ENCODE measurements at places on chromosomes 2 and 18. TPM values are rescaled to one million over a fixed set of nuclear protein-coding genes. Genes with fewer than 3 reads are reported as not detected.
A peak's percentile ranks its signal among the peaks of the same experiment; 100 is the strongest.

DNA sequence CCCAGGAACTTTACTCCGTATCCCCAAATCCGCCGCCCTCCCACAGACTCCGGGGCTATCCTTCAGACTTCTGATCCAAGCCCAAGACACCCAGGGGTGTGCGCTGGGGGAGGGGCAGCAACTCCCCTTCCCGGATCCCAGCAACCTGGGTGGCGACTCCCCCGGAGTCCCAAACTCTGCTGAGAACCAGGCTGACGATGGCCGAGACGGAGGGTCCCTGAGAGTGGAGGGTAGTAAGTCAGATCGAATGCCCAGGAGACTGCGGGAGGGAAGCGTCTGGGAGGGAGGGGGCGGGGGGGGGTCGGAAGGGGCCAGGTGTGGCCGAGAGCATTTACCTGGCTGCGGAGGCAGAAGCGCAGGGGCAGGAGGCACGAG lies 7.0 kb upstream of the TNS1 start:
- no peaks in the 10 kb centered on the region for H3K36me3 ChIP-seq
- no peak for DNase-seq
- peaks cover 20% of the 10 kb centered on the region for H3K4me1 ChIP-seq
- no peaks in the 10 kb centered on the region for H3K27me3 ChIP-seq
- H3K4me3 ChIP-seq, result peak overlapping the region; percentile 5
- H3K27ac ChIP-seq, result peak overlapping the region; percentile 13

- no peak for DNase-seq
- no peak overlapping the region for H3K4me3 ChIP-seq
These were observed 223.5 kb downstream of the RNF152 start for GRCh38 chr18:61669320-61669719.

GRCh38 chr18:48740068-48740440 lies 201.2 kb downstream of the CTIF start:
- no peak overlapping the region for H3K27ac ChIP-seq
- no peaks in the 10 kb centered on the region for H3K27me3 ChIP-seq
- H3K4me1 ChIP-seq, result no peaks in the 10 kb centered on the region
- no peak overlapping the region for H3K4me3 ChIP-seq
- DNase-seq, result no peak
- H3K36me3 ChIP-seq, result no peaks in the 10 kb centered on the region

DNA sequence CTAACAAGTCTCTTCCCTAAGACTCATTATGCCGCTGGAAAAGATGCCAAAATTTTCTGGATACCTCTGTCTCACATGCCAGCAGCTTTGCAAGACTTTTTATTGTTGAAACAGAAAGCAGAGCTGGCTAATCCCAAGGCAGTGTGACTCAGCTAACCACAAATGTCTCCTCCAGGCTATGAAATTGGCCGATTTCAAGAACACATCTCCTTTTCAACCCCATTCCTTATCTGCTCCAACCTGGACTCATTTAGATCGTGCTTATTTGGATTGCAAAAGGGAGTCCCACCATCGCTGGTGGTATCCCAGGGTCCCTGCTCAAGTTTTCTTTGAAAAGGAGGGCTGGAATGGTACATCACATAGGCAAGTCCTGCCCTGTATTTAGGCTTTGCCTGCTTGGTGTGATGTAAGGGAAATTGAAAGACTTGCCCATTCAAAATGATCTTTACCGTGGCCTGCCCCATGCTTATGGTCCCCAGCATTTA lies 26.3 kb downstream of the DHRS9 start:
- no peak overlapping the region for H3K4me3 ChIP-seq
- H3K36me3 ChIP-seq, result no peaks in the 10 kb centered on the region
- H3K4me1 ChIP-seq, result no peaks in the 10 kb centered on the region
- H3K27ac ChIP-seq, result no peak overlapping the region
- H3K27me3 ChIP-seq, result no peaks in the 10 kb centered on the region
- DNase-seq, result no peak

DNA sequence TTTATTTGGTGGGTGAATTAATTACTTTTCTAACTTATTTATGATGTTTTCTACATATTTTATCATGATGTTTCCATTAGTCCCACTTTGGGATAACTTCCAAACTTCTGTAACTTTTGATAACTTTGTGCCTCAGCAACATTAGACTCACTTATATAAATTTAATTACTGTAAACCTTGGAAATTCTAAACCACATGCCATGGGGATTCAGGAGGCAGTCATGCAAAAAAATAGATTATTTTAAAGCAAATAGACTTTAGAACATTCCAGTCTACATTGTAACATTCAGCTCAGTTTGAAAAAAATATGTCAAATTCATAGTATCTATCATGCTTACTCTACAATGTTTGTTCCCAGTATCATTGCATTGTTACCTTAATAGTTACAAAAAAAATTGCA lies 728.5 kb upstream of the NRXN1 start:
- H3K4me3 ChIP-seq, result no peak overlapping the region
- DNase-seq, result no peak
- H3K27ac ChIP-seq, result no peak overlapping the region
- H3K27me3 ChIP-seq, result no peaks in the 10 kb centered on the region
- H3K4me1 ChIP-seq, result no peaks in the 10 kb centered on the region

DNA sequence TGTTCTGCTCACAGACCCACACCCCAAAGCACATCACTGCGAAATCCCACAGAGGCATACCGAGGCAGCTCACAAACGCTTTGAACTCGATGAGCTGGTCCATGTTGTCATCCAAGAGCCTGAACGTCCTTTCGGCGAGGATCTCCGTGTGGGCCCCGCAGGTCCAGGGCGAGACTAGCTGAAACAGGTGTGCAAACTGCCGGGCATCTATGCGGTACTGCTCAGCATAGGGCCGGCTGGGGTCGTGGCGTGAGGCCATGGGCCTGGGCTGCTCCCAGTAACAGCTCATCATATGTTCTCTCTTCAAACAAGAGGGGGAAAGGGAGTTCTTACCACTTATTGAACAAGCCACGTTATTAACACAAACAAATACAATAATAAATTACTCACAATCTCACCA lies 20.1 kb downstream of the RPL31 start:
- peaks cover 4% of the 10 kb centered on the region for H3K36me3 ChIP-seq
- no peak overlapping the region for H3K27ac ChIP-seq
- H3K4me1 ChIP-seq, result no peaks in the 10 kb centered on the region
- H3K27me3 ChIP-seq, result no peaks in the 10 kb centered on the region
- H3K4me3 ChIP-seq, result no peak overlapping the region

DNA sequence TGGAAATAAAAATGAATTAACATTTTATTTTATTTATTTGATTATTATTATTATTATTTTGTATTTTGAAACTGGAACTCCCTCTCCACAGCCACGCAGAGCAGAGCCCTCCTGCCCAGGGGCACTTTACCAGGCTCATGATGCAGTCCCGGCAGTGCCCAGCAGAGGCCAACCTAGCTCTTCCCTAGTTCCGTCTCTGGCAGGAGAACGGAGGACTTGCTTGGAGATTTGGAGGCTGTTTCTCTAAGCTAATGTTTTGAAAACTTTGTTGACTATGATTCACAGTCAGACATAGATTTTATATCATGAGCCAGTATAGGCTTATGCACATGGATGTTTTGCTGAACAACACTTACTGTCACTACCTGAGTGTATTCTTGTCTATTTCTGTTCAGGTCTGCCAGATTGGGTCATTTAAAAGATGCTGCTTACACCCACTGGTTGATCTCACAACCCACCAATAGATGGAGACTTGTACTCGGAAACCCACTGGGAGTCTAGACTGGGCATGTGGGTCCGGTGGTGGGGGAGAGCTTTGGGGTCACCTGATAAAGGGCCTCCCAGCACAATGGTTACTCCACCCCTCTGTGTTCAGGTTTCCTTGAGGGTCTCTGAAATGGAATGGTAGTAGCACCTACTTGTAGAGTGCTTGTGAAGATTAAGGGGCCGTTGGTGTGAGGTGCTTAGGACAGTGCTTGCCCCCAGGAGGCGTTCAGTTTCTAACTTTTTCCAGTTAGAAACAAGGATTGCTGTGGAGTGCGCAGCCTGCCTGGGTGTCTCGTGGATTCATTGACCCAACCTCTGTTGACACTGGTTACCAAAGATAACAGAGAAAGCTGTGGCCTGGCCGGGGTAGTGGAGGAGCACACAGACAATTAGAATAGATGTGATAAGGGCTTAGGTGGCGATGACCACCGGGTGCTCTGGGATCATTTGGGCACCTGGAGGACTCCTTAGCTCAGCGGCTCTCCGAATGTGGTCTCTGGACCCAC lies 177.3 kb downstream of the HAUS1 start:
- H3K27ac ChIP-seq, result no peak overlapping the region
- H3K4me1 ChIP-seq, result no peaks in the 10 kb centered on the region
- no peaks in the 10 kb centered on the region for H3K36me3 ChIP-seq
- peak; percentile 59 for DNase-seq
- no peaks in the 10 kb centered on the region for H3K27me3 ChIP-seq

GRCh38 chr2:230903231-230904150 lies 21.6 kb downstream of the GPR55 start:
- no peak overlapping the region for H3K27ac ChIP-seq
- no peak overlapping the region for H3K4me3 ChIP-seq
- no peaks in the 10 kb centered on the region for H3K27me3 ChIP-seq
- no peaks in the 10 kb centered on the region for H3K4me1 ChIP-seq

The BCL11A gene
- total RNA-seq, result 14.3 TPM

DNA sequence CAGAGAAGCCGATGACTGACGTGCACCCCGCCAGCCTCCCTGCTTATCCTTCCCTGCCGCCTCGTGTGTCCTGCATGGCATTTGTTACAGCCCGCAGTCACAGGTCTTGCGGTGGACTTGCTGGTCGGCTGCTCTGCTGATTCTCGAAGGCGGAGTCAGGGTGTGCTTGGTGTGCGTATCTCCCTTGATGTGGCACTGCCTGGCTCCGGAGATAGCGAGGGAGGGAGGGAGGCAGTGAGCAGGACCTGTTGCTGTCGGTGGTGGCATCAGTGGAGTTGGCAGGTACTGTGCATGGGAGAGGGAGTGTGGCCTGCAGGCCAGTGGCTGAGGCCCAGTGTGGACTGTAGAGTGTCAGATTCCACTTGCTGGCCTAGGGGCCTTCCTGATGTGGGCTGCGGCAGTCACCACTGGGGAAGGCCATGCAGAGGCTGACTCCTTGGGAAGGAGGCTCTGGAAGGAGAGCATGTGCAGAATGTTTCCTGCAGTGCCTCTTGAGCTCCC lies 198.9 kb downstream of the AGAP1 start:
- no peak for DNase-seq
- H3K27ac ChIP-seq, result no peak overlapping the region
- peaks cover 11% of the 10 kb centered on the region for H3K4me1 ChIP-seq
- H3K4me3 ChIP-seq, result no peak overlapping the region

The PLGLB2 gene
- 1.8 TPM for total RNA-seq

- no peak for DNase-seq
- H3K4me3 ChIP-seq, result no peak overlapping the region
- H3K27ac ChIP-seq, result no peak overlapping the region
- H3K36me3 ChIP-seq, result no peaks in the 10 kb centered on the region
- H3K4me1 ChIP-seq, result no peaks in the 10 kb centered on the region
- H3K27me3 ChIP-seq, result no peaks in the 10 kb centered on the region
These were observed 15.6 kb upstream of the ACTG2 start for GRCh38 chr2:73877071-73877802.

The FBXO41 gene
- 11.2 TPM for total RNA-seq

- H3K4me1 ChIP-seq, result peaks cover 14% of the 10 kb centered on the region
- no peaks in the 10 kb centered on the region for H3K27me3 ChIP-seq
- DNase-seq, result no peak
- H3K27ac ChIP-seq, result no peak overlapping the region
- no peaks in the 10 kb centered on the region for H3K36me3 ChIP-seq
- no peak overlapping the region for H3K4me3 ChIP-seq
These were observed 50.2 kb upstream of the CHST9 start for GRCh38 chr18:27235218-27235870.

DNA sequence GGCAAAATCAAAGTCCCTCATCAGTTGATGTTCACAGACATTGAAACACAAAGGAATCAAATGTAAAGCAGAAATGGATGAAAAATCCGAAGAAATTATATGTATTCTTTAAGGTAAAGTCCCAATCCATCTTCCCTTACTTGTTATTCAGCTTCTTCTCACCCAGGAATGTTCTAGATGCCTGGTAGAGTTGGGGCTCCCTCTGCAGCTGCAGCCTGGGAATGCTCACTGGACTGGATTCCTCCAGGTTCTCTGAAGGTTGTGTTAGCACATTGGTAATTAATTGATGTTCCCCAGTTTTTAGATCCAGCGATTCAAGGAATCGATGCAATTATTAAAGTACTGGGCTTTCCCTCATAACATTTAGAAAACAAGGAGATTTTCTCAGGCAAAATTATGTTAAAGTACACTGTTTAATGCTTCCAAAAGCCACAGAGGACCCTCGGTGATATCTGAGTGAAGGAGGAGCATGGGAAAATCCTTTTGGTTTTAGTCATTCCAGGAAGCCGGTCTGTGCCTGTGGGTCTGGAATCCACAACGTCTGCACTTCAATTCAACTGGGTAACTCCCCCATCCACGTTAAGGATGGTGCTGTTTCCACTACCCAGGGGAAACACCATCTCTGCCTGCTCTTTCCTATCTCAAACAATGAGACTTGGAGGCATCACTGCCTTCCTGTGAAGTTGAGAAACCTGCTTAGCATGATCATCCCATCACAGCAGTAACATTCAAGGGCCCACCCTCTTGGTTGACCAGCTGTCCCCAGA lies 22.0 kb downstream of the NTSR2 start:
- DNase-seq, result no peak
- H3K36me3 ChIP-seq, result no peaks in the 10 kb centered on the region

DNA sequence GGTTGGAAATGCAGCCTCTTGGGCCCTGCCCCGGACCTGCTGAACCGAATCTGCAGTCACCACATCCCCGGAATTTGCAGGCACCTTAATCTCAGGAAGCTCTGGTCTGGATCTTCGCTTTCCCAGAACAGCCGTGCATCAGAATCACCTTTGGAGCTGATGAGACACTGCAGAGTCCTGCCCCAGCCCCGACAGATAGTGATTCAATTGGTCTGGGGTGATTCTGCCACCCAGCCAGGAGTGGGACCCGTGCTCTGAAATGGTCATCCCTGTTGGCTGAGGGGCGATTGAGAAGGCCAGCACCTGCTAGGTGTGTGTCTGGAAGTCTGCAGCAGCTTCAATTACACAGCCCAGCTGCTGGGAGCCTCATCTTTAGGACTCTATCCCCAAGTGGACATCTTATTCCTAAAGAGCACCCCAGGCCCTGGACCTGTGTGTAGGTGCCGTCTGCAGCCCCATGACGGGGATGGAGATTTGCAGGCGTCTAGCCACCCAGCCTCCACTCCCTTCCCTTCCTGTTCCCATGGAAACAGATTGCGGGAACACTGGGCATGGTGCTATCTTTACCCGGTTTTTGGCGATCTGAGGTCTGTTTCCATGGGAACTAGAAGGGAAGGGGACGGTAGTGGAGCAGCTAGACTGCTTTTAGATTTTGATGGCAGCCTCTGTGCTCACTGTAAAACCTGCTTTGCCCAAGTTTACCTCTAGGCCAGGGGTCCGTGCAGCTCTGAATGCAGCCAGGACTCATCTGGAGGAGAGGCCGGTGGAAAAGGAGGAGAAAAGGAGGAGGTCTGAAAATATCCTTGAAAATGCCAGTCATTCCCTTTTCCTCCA lies 156.1 kb downstream of the LDLRAD4 start:
- no peak overlapping the region for H3K4me3 ChIP-seq
- no peak for DNase-seq
- H3K4me1 ChIP-seq, result no peaks in the 10 kb centered on the region
- H3K27ac ChIP-seq, result no peak overlapping the region
- no peaks in the 10 kb centered on the region for H3K36me3 ChIP-seq

- DNase-seq, result no peak
- no peaks in the 10 kb centered on the region for H3K27me3 ChIP-seq
- H3K36me3 ChIP-seq, result no peaks in the 10 kb centered on the region
- no peaks in the 10 kb centered on the region for H3K4me1 ChIP-seq
- no peak overlapping the region for H3K27ac ChIP-seq
These were observed 79.0 kb downstream of the DYSF start for GRCh38 chr2:71532327-71532726.

- no peak overlapping the region for H3K27ac ChIP-seq
- DNase-seq, result no peak
- H3K4me1 ChIP-seq, result no peaks in the 10 kb centered on the region
- no peaks in the 10 kb centered on the region for H3K27me3 ChIP-seq
- H3K36me3 ChIP-seq, result no peaks in the 10 kb centered on the region
These were observed 45.0 kb upstream of the EML4 start for GRCh38 chr2:42124011-42124785.

The ABCB11 gene
- not detected for total RNA-seq
